ENCODE measurements at places on chromosomes 12 and 14.

DNA sequence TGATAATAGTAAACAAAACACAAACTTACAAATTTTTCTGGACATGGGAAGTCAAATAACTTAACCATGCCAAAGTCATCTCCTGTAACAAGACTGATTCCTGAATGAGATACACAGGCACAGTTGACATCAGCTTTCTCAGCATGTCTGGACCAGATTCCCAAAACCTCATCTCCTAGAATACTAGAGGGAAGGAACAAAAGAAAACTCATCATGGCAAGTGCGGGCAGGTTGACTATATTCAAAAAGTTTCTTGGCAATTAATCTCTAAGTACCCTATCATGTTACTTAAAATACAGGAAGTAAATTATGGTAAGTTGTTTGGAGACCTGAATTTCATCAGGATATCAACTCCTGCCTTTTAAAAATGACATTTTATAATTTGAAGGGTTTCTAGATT, 53.9 kb downstream of the ZC3H14 start:
- DNase-seq = no peak

DNA sequence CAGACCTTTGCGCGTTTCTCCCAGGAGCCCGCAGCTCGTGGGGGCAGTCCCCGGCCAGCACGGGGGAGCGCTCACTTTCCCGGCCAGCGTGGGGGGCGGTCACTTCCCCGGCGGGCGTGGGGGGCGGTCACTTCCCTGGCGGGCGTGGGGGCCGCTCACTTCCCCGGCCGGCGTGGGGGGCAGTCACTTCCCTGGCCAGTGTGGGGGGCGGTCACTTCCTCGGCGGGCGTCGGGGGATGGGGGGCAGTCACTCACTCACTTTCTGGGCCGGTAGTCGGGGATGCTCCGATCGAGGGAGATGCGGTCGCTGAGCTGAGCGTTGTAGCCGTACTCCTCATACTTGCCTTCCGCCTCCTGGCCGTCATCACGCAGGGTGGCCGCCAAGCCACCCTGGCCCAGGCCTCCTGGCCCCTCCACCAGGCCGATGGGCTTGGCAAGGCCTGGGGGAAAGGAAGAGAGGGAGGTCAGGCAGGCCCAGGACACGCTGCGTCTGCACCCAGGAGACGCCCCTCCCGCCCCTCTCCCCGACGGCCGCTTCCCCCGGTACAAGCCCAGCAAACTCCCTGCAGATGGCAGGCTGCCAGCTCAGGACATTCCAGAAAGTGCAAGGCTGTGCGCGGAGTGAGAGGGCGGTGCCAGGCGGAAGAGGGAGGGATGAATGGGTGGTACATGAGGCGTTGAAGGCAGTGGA, 43.3 kb downstream of the GALNT9 start:
- peak; percentile 3 for DNase-seq

- DNase-seq = no peak
These were observed 164 bp downstream of the KIF21A start for GRCh38 chr12:39442831-39443080.

GRCh38 chr14:61569812-61570548, 125.3 kb upstream of the HIF1A start:
- no peak for DNase-seq

- DNase-seq = no peak
These were observed 1486.2 kb upstream of the SEL1L start for GRCh38 chr14:83019744-83020414.

- no peak for DNase-seq
These were observed 53.5 kb downstream of the SLC38A6 start for GRCh38 chr14:61034416-61035120.

- DNase-seq = no peak
These were observed 77.5 kb downstream of the FIGNL2 start for GRCh38 chr12:51771008-51771407.

DNA sequence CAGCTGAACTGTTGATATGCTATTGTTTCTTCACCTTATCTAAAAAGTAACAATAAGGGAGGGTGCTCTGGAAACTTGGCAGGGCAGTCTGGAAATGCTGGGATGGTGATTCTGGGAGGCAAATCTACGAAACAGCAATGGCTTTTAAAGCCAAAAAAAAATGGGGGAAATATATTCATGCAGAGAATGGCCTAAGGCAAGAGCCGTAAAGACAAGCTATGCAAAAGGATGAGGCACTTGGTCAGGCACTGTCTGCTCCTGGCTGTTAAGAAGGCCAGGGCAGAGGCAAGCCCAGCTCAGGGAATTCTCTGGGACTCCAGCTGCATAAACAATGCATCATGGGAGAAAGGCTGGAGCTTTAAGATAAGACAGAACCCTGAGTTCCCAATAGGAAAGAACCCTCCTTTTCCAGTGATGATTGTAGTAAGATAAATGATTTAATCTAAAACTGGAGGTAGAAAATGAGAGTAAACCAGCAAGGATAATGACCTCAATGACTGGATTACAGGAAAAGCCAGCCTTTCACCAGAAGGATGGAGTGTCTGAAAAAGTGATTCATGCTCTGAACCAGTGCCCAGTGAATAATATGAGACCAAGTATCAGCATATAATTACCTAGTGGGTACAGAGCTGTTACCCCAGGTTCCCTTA, 46.0 kb downstream of the ITPR2 start:
- peak; percentile 19 for DNase-seq

DNA sequence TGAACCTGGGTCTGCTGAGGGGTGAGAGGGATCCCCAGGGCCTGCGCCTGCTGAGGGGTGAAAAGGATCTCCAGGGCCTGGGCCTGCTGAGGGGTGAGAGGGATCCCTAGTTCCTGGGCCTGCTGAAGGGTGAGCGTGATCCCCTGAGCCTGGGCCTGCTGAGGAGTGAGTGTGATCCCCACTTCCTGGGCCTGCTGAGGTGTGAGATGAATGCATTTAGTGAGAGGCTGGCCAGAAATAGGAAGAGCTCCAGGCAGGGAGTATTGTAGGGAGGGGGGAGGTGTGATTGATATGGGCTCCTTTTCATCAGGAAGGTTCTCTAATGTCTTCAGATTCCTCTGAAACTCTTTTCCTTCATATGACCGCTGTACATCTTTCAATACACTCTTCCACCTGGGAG, 43.0 kb downstream of the FAM186A start:
- DNase-seq = no peak

DNA sequence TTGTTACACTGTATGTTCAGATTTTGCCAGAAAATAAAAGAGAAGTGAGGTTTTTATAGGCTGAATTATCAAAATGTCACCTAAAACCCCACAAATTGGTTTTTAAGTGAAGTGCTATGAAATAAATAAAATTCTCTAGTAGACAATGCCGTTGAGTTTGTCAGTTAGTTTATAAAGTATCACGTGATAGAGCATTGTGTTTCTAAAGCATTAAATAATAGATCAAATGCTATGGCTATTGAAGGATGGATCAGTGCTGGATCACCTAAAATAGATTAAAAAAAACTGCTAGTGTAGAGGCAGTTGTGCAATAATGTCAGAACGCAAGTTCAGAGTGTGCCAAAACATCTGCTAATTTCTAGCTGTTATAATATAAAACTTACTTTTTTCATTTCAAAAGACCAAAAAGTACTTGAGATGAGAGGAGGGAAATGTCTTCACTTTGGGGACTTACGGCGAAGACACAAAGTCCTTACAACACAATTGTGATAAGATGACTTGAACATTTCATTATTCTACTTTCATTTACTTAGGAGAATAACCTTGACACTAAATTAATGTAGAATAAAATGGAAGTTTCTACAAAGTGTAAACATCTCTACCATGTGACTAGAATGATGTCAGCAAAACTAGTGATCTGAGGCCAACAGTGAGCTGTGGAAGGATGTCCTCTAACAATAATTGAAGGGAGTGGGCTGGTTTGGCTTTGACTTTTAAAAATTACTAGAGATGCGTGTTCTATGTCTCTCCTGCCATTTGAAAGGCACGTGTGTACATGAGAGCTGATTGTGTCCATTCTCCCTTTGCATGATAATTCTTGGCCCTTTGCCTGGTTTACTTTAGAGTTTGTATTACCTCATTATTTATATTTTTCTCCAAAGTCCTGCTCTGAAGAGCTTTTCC, 154.4 kb upstream of the PDE3A start:
- DNase-seq = no peak

GRCh38 chr12:19130224-19131024, 891 bp downstream of the PLEKHA5 start:
- DNase-seq = peak; percentile 62

DNA sequence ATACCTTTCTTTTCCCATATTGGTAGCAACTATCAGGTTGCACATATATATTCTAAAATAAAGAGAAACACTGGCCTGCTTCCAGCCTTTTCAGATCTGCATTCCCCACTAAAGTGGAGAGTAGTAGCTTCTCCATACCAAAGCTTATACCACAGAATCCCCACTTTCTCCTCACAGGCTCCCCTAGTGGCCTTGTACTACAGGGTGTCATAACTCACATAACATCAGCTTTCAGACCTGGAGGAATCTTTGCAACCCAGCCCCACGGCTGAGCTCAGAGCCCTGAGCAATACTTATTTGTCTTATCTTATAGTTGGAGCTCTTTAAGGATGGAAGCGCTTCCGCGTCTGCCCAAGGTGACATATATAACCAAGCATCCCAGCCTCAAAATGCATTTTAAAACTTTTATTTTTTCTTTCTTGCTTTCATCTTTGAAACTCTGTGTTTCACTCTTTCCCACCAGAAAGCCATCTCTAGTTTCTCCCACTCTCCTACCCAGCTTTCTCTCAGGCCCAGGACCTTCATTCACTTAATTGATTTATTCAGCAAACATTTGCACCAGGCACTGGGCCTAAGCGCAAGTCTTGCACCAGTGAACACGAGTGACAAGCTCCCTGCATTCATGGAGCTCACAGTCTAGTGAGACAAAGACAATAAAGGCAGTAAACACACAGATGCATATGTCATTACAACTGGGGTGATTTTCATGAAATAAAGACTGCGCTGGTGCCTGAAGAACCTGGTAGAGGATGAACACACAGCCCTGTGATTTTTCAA, 254.7 kb downstream of the IPO8 start:
- no peak for DNase-seq

- no peak for DNase-seq
These were observed 54.3 kb upstream of the NPFF start for GRCh38 chr12:53561590-53561953.

GRCh38 chr14:33343016-33343415, 404.3 kb downstream of the NPAS3 start:
- DNase-seq = no peak

DNA sequence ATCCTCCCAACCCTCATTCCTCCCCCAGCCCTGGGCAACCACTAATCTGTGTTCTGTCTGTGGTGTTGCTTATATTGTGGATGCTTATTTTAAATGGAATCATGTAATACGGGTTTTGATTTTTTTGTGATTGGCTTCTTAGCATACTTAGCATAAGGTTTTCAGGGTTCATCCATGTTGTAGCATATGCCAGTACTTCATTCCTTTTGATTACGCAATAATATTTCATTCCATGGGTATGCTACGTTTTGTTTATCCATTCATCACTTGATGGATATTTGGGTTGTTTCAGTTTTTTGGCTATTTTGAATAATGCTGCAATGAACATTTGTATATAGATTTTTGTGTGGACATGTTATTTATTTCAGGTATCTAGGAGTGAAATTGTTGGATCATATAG, 82.9 kb downstream of the TSPAN9 start:
- DNase-seq = no peak

DNA sequence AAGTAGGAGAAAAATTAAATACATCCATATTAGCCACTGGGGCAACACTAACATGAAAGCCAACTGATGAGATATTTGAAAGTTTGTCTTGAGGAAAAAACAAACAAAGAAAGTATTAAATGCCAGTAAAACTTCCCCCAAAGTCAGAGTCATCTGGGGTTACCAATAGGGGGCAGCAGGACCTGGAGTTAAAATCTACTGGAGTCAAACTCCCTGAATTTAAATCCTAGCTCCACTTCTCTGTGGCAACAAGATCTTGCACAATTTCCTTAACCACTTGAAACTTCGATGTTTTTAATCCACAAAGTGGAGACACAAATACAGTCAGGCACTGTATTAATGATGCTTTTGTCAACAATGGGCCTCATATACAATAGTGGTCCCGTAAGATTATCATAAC, 14.4 kb downstream of the PLEKHG7 start:
- no peak for DNase-seq
